ENCODE measurements at places on chromosomes 16 and 17. TPM values are rescaled to one million over a fixed set of nuclear protein-coding genes. Genes with fewer than 3 reads are reported as not detected.

QPRT gene
- total RNA-seq: 0.53 TPM

NAA38 gene
- 139 TPM for total RNA-seq

CSH1 gene
- not detected for total RNA-seq

MAP2K4 gene
- 26.6 TPM for total RNA-seq

CHTF18 gene
- total RNA-seq: 16.6 TPM

RNF112 gene
- 0.48 TPM for total RNA-seq

IGSF6 gene
- total RNA-seq: not detected

C17orf107 gene
- total RNA-seq: 0.24 TPM

EVPL gene
- 17.7 TPM for total RNA-seq

KRT222 gene
- total RNA-seq: not detected

GPRC5B gene
- total RNA-seq: 35.6 TPM

KRT39 gene
- not detected for total RNA-seq

RHBDL1 gene
- total RNA-seq: 0.63 TPM

ATP2A3 gene
- total RNA-seq: 5.5 TPM

B3GNT9 gene
- total RNA-seq: 7.9 TPM

WNT9B gene
- total RNA-seq: not detected

DPEP3 gene
- not detected for total RNA-seq

KCNG4 gene
- total RNA-seq: not detected

TPSAB1 gene
- total RNA-seq: not detected

TOP2A gene
- total RNA-seq: 183 TPM

BAHCC1 gene
- 6.5 TPM for total RNA-seq

TBC1D3K gene
- not detected for total RNA-seq

CHST5 gene
- 0.16 TPM for total RNA-seq

FUS gene
- 562 TPM for total RNA-seq

CA4 gene
- 0.20 TPM for total RNA-seq

FOXN1 gene
- total RNA-seq: 0.05 TPM

TRIM47 gene
- 178 TPM for total RNA-seq

DDX19B gene
- total RNA-seq: 34.1 TPM

MSLN gene
- 2.5 TPM for total RNA-seq

CAPNS2 gene
- not detected for total RNA-seq

LRRC45 gene
- 15.1 TPM for total RNA-seq

SDR42E2 gene
- total RNA-seq: not detected

MRPL10 gene
- 110 TPM for total RNA-seq

XAF1 gene
- total RNA-seq: not detected

OR3A3 gene
- total RNA-seq: not detected

CNTD1 gene
- total RNA-seq: 0.17 TPM
